CD4-positive, alpha-beta T cell treated with Interleukin-4 for 1 hour (primary cell): ENCODE measurements at places on chromosomes 16 and 17.

DNA sequence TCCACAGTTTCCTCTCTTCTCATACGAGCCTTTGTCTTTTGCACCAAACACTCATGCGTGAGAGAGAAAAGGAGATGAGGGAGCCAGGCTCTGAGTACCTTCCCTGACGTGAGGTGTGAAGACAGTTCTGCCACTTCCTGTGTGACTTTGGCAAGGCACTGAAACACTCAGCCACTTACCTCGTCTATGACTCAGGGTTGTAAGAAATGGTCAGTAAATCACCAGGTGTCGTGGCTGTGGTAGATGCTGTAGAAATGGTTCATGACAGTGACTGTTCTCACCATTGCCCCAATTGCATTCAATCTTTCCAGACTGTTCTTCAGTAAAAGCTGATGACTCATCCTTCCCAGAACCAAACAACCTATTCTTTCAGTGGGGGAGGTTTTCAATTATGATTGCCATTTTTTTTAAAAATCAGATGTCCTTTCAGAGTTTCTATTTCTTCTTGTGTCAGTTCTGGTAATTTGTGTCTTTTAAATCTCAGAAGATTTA, 49.2 kb upstream of the CBFA2T3 start:
- peak; percentile 58 for DNase-seq

GRCh38 chr17:76501018-76501826, at the start of gene RHBDF2:
RHBDF2 (minus strand) TSS chr17:76501423; CDS start chr17:76481524, 19,899 bp downstream.
- peak; percentile 95 for DNase-seq

DNA sequence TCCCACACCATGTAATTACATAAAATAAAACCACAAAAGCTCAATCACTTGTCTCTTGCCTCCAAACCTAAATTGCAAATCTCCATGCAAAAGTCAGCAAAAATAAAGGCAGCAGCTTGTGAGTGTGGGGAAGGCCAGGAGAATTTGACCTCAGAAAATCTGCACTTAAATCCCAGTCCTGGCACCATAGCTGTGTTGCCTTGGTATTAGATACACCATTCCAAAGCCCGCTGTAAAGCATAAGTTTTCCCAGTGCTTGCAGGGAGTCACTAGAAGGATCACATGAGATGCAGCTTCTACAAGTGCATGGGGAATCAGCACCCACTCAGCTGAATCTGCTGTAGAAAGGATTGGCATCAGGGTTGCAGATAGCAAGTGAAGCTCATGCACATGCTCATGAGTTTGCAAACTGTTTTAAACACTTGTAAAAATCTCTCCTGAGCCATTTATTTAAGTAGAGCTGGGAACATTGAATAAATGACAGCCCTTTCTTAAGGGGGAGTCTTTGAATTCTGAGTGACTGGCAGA, 495.0 kb upstream of the HSBP1 start:
- DNase-seq: no peak

- no peak for DNase-seq
These were observed 38.1 kb downstream of the MRTFB start for GRCh38 chr16:14109077-14109775.

DNA sequence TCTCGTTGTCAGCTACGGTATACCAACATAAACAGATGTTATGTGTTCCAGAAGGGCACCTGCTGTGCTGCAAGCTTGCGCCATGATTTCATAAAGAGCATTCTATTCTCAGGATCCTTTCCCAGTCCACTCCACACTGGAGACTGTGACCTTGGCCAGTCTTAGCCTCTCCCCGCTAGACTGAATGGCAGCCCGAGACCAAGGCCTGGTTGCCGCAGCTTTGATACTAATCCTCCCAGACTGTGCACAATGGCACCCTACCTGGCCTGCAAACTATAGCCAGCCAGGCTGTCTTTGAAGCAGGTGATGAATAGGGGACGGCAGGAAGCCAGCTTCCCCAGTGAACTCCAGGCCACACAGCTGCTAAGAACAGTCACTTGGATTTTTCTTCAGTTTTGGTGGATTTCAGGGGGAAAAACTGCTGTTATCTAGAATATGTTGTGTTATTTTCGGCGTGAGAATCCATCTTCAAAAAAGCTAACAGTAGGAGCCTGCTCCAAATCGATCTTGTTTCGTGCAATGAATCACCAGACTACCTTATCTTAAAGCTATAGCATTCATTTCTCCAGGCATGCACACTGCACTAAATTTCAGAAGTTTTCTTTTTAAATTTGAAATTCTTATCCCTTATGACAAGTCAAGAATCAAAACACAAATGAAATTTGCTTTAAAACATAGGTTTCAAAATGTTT, 289.0 kb downstream of the CEP112 start:
- no peak for DNase-seq

DNA sequence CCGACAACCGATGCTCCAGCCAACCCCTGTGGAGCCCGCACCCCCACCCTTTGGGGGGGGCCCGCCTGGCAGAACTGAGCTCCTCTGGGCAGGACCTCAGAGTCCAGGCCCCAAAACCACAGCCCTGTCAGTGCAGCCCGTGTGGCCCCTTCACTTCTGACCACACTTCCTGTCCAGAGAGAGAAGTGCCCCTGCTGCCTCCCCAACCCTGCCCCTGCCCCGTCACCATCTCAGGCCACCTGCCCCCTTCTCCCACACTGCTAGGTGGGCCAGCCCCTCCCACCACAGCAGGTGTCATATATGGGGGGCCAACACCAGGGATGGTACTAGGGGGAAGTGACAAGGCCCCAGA, 17.9 kb downstream of the NGFR start:
- no peak for DNase-seq

DNA sequence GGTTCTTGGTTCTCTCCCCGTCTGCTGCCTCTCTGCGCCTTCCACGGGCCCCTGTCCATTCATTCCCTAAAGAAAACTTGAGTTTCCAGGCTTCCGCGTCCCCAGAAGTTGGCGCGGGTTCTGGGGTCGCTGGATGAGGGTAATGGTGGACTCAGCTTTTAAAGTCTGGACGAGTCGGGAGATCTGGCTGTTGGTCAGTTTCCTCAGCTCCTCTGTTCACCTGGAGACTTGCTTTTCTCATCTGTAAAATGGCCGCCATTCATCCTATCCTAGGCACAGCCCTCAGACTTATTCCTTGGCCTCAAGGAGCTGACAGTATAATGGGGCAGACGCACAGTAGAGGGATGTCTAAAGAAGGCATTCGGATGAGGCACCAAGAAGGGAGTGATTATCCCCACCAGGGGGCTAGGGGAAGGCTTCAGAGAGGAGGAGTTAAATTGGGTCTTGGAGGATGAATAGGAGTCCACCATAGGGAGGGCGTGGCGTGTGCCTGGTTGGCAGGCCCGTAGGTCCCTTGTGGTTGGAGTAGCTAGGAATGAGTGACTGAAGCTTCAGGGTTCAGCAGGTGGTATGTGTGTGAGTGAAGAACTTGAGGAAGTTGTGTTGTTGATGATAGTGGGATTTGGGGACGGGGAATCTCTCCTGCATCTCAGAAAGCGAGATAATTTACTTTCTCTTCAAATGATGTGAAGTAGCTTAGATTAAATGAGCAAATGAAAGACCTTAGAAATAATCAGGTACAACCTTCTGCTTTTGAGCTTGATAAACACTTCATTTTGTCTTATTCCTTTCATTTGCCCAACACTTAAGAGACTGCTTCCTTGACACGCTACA, 652 bp downstream of the VPS35L start:
- DNase-seq: peak; percentile 18

- no peak for DNase-seq
These were observed 584.7 kb downstream of the WWOX start for GRCh38 chr16:78684030-78684611.

DNA sequence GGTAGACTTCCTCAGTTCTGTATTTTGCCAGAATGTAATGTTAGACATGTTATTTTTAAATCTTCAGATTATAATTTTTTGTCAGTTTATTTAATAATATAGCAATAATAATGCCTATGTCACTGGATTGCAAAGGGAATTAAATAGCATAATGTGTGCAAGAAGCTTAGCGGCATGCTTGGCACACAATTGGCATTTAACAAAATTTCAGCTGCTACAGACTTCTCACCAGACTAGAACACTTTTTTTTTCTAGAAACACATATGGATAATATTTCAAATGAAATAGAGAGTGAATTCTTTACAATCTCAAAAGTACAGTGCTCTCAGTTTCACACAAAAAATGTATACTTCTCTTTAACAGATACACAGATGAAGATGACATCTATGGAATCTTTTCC, 757.4 kb downstream of the CDH11 start:
- no peak for DNase-seq

DNA sequence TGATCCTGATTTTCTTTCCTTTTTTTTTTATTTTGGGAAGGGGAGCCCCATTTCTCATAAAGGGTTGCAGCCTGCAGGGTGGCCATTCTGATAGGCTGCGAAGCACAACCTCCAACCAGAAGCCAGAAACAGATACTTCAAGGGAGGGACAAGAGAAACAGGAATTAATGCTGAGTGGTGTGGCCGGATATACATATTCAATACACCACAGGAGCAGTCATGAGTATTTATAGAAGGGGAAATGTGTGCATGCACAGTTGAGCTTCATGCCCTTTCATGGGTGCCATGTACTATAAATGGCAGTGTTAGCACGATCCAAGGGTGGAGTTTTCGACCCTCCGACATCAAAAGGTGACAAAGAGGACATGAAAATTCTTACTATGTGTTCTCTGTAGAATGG, 320.8 kb downstream of the CBLN1 start:
- DNase-seq: no peak
